ENCODE measurements at places on chromosomes 3 and 15.

GRCh38 chr3:109899925-109900324 lies 562.6 kb upstream of the DPPA4 start:
- DNase-seq: no peak

DNA sequence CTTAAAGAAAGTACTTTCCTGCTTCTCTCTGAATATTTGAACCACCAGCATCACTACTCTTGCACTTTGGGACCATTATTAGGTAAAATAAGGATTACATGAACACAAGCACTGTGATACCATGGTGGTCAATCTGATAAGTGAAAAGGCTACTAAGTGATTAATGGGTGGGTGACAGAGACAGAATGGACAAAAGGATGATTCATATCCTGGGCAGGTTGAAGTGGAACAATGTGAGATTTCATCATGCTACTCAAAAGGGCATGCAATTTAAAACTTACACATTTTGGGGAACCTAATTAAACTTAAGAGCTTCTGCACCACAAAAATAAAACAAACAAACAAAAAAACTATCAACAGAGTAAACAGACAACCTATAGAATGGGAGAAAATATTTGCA lies 172.0 kb upstream of the CD96 start:
- DNase-seq: peak; percentile 21

- DNase-seq: peak; percentile 48
Observed at GRCh38 chr3:57755368-57755675, 787 bp upstream of the SLMAP start.

DNA sequence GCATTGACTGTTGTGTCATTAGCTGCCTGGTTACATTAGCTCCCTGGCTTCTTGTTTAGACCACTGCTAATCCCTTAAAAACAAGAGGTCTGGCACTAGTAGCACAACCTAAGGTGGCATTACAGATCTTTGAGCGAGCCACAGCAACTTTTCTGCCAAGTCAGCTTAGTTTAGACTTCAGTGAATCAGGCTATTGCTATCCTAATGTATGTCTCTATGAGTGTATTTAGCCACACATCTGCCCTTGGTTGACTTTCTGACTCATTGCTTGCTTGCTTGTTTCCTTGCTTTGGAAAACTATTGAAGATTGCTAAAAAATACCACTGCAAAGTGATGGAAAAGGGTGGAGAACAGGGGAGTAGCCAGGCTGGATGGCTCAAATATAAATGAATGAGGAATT lies 50.2 kb downstream of the CHP1 start:
- peak; percentile 86 for DNase-seq

GRCh38 chr15:67130166-67130565 lies 64.8 kb downstream of the SMAD3 start:
- no peak for DNase-seq

DNA sequence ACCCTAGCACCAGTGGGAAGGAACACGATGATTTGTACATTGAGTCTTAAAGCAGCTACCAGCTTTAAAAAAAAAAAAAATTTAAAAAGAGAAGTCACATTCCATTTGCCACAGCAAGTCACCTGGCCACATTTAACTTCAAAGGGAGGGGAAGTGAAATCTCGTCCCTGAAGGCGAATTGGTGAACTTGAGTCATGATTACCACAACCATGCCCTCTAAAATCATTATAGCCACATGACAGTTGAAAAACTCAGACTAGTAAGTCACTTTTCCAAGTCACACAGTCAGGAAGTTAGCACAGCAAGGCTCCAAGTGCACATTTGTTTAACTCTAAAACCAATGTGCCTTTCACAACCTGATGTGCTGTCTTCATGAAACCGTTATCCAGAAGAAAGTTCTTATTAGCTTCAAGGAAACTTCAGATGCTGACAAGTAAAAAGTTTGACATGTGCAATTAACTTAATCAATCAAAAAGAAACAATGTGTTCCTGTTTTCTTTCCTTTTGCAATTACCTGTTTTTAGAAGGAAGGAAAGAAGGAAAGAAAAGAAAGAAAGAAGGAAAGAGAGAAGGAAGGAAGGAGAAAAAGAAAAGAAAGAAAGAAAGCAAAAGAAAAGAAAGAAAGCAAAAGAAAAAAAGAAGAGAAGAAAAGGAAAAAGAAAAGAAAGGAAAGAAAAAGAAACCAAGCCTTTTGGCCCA lies 8.3 kb upstream of the THSD4 start:
- no peak for DNase-seq

- no peak for DNase-seq
Observed at GRCh38 chr15:50558012-50558411, 11.5 kb upstream of the USP50 start.

DNA sequence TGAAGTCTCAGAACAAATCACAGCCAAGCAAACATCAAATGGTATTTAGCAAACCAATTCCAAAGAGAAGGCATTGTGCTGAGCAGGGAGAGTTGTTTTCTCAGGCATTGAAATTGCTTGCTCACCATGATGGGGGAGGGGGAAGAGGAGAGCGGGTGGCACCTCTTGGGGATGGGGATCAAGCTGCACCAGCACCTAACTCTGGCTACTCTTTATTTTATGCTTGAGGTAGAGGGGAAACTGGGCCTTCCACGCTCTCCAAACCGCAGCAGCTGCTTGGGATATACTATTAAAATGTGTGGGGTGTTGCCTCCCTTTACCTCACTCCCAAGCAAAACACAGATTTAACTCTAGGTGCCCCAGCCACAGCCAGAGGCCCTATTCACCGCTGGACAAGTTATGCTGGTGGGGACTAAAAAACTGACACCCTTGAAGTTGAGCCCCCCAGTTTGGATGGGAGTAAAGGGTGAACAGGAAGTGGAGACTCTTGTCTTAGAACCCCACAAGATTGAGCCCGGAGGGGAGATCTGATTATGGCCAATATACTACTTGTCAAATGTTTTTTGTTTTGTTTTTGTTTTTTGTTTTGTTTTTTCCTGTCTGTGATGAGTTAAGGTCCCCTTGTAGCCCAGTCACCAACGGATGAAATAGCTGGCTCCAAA lies 5.0 kb upstream of the FOXB1 start:
- DNase-seq: no peak

DNA sequence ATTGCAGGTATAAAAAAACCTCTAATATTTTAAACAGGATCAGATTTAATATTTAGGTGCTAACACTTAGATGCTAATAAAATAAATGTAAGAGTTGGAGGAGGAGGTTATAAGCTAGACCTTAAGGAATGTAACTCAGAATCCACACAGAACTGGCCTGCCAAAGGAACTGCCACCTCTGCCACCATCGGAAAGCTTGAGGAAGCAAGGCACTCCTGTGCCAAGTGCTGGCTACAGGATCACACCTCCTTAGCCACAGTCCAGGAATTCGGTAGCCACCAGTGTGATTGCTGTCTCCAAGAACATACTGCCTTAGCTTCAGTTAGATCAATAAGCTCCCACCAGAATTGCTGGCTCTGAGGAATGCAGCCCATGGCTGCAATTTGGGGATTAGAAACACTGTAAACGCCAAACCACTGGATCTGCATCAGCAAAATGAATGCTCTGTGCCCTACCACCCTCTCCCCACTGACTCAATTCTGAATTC lies 58.0 kb downstream of the FRMD5 start:
- peak; percentile 6 for DNase-seq

- no peak for DNase-seq
Observed at GRCh38 chr3:194076475-194076874, 59.5 kb upstream of the HES1 start.

DNA sequence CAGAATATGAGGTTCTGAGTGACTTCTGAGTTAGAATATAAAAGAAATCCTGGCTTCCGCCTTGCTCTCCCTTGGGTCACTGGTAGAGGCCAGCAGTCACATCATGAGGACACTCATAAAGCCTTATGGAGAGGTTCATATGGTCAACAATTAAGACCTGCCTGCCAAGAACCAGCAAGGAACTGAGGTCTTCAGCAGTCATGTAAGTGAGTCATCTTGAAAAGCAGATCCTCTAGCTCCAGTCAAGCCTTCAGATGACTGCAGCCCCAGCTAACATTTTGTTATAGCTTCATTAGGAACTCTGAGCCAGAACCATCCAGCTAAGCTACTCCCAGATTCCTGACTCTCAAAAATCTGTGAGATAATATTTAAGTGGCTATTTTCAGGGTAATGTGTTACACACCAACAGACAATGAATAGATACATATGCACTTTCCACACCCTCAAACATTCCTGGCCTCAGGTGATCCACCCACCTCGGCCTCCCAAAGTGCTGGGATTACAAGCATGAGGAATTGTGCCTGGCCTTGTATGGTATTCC lies 447.2 kb downstream of the SHQ1 start:
- peak; percentile 16 for DNase-seq

GRCh38 chr3:119731560-119732343 lies 28.9 kb downstream of the CFAP91 start:
- peak; percentile 47 for DNase-seq

- peak; percentile 28 for DNase-seq
Observed at GRCh38 chr3:145942052-145942451, 218.9 kb downstream of the PLOD2 start.
